Lower leg skin (tissue), 4 donors: ENCODE measurements at places on chromosomes 3 and 15. TPM values are rescaled to one million over a fixed set of nuclear protein-coding genes. Genes with fewer than 3 reads are reported as not detected.

DNA sequence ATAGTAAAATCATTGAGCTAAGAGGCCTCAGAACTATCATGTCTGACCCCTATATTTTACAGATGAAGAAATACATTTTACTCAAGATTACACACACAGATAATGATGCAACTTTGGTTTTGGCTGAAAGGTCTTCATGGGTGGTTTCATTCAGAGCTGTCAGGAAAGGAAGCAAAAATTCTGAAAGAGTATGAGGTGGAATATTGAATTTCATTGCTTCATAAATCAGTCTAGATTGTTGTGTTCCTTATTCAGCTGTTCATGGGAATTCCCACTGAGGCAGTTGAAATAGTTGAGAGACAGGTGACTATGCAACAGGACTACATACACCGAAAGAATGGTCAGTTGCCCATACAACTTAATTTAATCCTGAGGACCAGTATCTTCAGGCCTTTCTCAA lies 39.4 kb downstream of the CD200 start:
- no peak for DNase-seq

DNA sequence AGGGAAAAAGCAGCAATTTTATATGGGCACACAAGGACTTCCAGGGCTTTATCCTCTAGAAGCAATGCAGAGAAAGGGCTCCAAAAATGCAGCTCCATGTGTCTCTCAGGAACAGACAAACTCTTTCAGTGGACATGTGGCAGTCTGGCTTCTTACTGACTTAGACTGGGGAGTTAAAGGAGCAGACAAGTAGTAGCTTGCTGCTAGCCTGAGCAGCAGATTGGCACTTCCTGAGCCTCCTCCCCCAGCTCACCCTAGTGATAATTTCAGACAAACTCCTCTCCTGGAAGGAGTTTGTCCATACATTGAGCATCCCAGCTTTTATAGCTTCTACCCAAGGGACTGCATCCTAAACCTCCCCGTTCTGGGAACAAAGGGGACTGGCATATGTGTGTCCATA lies 101.7 kb upstream of the MANF start:
- DNase-seq: no peak

DNA sequence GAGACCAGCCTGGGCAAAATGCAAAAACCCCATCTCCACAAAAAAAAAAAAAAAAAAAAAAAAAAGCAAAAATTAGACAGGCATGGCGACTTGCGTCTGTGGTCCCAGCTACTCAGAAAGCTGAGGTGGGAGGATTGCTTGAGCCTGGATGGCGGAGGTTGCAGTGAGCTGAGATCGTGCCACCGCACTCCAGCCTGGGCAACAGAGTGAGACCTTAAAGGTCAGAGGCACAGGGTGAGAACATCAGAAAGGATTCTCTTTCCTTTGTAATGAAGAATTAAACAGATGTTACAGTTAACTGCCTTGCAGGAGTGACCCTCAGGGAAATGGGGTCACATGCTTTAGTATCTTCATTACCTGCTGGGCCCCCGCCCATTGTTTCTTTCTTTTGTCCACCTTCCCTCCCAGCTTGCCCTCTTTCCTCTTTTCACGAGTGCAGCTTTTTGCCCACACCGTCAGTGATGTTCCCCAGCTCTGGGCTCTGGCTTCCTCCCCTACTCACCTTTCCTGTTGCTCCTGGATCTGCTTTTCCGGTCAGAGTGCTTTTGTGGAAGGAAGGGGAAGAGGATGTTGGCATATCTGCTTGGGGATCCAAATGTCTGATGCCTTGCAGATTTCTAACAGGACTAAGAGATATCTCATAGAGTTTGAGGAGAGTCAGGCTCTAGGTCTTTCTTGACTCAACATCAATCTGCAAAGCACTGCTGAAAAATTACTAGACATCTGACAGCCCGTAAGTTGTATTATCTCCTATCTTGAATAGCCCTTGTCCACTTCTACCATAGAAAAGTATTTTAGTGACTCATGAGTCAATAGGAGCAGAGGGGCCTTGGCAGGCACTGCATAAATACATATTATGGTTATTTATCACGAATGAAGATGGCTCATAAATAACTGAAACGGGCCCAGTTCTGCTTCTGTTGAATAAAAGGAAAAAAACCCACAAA lies 35.6 kb upstream of the NDUFB4 start:
- no peak for DNase-seq

- no peak for DNase-seq
These were observed 4.1 kb upstream of the HDAC11 start for GRCh38 chr3:13475871-13476590.

DNA sequence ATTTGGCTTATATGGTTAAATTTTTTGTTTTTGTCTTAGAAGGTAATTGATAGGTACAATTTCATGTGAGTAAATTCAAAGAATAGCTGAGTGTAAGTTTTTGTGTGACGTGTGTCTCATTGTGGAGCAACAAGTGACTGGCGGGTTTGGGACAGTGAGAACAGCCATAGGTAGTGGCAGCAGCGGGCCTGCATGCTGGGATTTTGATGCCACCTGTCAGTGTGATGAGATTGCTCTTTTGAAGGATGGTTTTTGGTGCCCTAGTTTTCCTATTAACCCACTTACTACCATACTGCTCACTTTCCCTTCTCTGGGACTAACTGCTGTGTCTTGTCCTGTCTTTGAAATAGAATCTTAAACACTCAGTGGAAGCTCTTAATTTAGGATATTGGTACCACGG lies 522.6 kb downstream of the NAALADL2 start:
- no peak for DNase-seq

RARRES1 gene
- 89.7 TPM for total RNA-seq

AMIGO3 gene
- 1.0 TPM for total RNA-seq

SLC28A1 gene
- not detected for total RNA-seq

ROPN1 gene
- 3.8 TPM for total RNA-seq

EFHB gene
- total RNA-seq: not detected
